ENCODE measurements at places on chromosomes 3 and 15.

- DNase-seq = no peak
Measured at GRCh38 chr15:101169495-101170071, 82.3 kb downstream of the CHSY1 start.

GRCh38 chr15:84810073-84810840 lies 6.9 kb upstream of the ALPK3 start:
- no peak for DNase-seq

DNA sequence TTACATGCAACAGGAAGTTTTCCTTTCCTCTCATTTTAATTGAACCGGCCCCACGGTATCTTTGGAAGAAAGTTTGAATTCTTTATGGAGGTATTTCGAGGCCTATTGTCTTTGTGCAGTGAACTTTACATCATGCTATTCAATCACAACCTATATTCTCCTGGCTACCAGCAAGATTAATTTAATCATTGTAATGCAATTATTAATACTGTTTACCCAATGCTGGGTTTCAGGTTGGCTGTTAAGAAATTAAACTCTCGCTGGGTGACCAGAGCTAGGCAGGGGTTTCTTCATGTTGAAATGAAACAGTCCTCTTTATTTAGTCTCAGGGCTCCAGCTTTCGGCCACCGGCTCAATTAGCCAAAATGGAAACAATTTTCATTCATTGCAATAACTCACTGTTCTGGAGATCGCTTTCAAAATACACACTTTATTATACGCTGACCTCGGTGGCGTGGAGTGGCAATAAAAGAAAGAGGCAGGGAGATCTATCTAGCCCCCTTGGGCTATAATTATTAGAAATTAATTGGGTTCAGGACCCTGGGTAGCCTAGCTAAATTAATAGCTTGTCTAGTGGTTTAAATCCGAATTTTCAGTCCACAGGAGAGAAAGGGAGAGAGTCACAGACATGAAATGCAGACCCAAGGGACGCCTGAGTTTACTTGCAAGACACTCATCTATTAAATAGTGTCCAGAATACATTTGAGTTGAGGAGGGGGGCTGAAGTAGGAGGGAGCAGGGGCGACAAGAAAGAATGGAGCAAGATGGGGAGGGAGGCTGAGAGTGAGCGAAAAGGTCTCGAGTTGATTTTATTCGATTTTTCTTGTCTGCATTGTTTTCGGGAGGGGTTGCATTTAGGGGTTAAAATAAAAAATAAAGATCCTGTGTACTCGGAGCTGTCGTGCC lies 3.9 kb upstream of the MECOM start:
- DNase-seq = no peak

DNA sequence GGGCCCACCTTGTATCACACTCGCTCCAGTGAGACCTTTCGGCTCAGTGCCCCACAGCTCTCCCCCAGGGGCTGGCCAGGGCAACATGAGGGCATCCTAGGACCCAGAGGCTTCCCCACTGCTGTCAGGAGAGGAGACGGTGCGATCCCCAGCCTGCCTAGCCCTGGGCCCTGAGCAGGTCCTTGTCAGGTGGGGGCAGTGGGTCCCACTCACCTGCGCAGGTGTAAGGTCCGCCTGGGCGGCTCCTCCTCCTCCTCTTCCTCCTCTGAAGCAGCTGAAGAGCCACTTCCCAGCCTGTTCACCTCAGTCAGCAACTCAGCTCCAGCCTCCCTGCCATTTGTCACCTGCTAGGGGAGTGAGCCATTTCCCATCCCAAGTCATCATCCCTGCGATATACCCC lies 9.6 kb downstream of the KIF7 start:
- DNase-seq = no peak
